ENCODE measurements at places on chromosomes 6 and 20. TPM values are rescaled to one million over a fixed set of nuclear protein-coding genes. Genes with fewer than 3 reads are reported as not detected.

The RHAG gene
- total RNA-seq = not detected

The SLC17A9 gene
- total RNA-seq = 19.2 TPM

The NKX2-4 gene
- not detected for total RNA-seq

The ANGPT4 gene
- not detected for total RNA-seq

The REM1 gene
- not detected for total RNA-seq

The MCCD1 gene
- total RNA-seq = not detected

The CLVS2 gene
- total RNA-seq = not detected

The PTPRK gene
- 46.4 TPM for total RNA-seq

The MUCL3 gene
- total RNA-seq = not detected

The VSX1 gene
- total RNA-seq = not detected

The C6orf132 gene
- not detected for total RNA-seq

The GABRR1 gene
- not detected for total RNA-seq

The LY6G6D gene
- not detected for total RNA-seq

The HTR1B gene
- total RNA-seq = 17.9 TPM
